ENCODE measurements at places on chromosomes 2 and 18.

- no peak for DNase-seq
Measured at GRCh38 chr2:101396316-101396717, 9.0 kb upstream of the CREG2 start.

DNA sequence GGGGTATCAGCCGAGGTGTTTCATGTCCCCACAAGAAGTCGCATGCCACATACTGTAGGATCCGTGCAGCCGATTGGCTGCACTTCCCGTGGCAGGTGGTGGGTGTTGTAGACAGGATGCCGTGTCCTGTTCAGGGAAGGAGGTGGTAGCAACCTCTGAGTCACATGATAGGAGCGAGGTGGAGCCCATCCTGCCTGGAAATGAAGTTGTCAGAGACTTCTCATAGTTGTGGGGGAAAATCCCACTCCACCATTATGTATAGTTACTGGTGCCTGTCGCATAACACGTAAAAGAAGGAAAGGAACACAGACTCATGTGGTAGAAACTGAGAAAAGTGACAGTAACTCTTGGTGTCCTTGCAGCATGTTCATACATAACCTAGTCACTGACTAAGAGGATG lies 91.4 kb upstream of the IL1R2 start:
- DNase-seq = no peak

DNA sequence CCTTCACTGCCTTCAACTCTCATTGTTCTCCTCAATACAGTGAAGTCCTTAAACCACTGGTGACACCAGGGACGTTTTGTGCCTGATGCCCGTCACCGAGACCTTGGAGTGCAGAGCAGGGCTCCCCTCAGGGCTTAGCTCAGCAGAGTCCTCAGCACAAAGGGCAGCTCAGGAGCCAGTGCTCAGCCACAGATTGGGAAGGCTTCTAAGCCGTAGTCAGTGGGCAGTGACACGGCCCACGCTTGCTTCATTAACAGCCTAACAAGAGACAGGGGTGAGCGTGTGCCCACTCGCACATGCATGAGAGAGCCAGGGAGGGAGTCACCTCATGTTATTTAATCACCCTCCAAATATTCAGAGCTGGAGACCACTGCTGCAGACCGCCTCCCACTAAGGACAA lies 137.5 kb downstream of the SH3RF3 start:
- no peak for DNase-seq

DNA sequence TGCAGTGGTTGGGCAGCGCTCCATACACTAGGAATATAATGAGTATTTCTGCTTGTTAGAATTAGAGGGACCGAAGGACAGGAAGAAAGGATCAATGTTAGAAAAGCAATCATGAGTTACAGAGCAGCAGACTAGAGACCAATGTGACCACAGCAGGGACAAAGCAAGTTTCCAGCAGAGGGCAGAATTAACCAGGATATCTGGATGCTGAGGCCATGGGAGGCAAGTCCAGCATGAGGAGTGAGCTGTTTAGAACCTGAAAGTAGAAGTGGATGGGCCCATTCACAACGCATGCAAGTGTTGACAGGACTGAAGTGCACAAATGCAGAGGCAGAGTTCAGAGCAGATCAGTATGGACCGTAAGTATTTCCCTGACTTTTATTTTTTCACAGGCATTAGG lies 910.4 kb upstream of the GYPC start:
- no peak for DNase-seq

DNA sequence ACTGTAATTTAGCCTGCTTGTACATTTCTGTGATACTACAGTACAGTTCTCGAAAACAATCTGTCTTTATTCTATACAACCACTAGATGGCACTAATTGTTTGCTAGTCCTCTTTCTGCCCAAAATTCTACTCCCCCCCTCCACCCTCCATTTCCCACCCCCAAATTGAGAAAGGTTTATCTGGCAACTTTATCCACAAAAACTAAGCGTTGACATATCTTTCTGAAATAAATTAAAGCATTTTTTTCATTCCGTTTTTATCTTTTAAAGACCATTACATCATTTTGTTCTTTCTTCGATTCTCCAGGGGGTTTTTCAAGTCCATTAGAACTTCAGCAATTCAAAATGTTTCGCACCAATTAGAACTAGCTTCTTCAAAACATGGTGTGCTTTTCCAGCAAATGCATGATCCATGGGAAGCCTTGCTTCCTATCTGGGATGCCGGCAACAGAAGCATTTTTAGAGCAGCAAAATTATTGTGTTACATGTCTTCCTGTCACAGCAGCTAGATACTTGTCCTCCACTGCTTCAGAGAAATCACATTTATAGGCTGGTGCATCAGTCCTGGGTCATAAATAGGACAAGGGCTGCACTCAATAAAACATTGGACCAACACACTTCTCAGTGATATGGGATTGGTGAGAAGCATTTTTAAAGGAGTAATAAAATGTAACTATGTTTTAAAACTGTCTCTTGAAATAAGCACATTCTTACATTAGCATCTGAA lies 241.3 kb downstream of the PAX3 start:
- DNase-seq = no peak

DNA sequence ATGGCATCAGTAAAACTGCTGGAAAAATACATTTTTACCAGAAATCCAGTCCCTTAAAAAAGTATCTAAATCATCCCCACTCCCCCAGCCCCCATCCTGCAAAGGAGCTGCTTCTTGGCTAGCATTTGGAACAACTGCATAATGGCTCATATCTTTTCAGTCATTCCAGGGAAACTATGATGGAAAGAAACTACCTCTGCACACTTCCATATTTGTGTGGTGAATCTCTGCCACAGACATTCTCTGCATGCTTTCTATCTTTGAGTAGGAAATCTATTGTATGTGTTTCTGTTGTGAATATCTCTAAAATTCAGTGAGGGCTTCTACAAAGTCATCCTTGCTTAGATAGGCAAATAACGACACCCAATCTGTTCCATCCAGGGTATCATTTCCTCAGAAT lies 632.3 kb downstream of the LRP1B start:
- no peak for DNase-seq

- DNase-seq = no peak
Measured at GRCh38 chr2:160028431-160029269, 33.8 kb downstream of the PLA2R1 start.

- DNase-seq = no peak
Measured at GRCh38 chr2:233325256-233325655, 17.6 kb downstream of the SAG start.

GRCh38 chr2:17538844-17539554 lies 1.5 kb upstream of the VSNL1 start:
- no peak for DNase-seq

DNA sequence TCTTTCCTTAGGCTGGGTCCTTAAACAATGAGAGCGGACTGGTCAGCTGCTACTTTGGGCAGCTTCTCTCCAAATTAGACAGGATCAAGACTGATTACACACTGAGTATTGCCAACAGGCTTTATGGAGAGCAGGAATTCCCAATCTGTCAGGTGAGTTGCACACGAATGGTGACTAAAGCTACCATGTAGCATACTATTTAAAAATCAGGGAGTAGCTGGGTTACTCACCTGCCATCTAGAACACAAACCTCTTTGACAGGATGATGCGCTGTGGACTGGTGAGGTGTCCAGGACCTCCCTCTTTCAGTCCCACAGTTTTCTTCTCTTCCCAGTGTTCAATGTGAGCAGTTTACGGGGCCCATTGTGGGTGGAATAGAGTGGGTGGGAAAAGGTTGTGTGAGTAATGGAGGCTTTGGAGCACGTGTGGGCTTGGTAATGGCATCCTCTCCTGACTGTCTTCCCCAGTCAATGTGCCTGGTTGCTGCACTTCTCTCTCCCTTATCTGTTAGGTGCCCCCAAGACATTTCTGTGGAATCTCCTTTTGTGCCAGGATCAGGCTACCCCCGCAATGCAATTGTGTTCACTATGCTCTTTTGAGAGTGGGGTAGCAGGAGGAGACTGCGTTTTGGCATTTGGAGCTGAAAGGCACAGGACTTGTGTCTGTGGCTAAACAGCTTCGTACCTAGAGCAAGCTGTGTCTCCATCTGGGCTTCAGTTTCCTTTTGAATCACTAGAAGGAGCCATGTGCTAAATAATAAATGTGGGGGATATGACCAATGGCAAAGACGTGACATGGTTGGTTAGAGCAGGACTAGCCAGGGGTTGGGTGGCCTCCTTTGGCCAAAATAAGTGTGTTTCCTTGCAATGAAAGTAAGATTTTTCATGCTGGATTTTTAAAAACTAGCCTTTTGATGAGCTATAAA lies 17.7 kb downstream of the SERPINB12 start:
- no peak for DNase-seq
